Fibroblast of gingiva (primary cell): ENCODE measurements at places on chromosomes 7 and 10.

DNA sequence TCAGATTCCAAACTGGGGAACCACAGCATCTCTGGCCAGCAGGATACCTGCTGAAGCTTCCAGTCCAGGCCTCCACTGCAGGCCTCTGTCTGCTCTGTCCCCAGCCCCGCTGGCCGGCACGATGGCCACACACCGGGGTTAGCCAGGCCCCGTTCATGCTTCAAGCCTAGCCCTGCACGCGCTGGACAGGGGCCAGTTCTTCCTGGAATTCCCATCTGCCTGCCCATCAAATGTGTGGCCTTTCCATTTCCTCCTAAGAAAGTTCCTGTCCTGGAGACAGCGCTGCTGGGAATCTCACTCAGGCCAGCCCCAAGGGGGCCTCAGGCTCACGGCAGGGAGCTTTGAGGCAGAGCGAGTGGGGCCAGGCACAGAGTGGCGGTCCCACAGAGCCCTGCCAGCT is 18.0 kb downstream of the SH2B2 start:
- no peak for DNase-seq

- no peak for DNase-seq
Observed at GRCh38 chr10:17816199-17816598, 7.1 kb downstream of the MRC1 start.

- DNase-seq, result no peak
Observed at GRCh38 chr7:101586906-101587677, 42.0 kb downstream of the MYL10 start.

DNA sequence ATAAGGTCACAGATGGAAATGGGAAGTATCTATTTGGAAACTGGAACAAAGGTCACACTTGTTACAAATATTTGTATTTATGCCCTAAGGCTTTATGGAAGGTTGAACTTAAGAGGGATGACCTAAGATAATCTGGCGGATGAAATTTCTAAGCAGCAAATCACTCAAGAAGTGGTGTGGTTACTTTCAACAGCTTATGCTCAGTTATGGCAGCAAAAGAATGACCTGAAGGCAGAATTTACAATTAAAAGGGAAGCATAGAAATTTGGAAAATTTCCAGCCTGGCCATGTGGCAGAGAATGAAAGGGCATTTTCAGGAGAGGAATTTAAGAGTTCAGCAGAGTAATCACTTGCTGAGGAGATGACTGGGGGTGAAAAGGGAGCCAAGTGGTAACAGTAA is 95.8 kb upstream of the TNS3 start:
- peak; percentile 64 for DNase-seq

- peak; percentile 45 for DNase-seq
Observed at GRCh38 chr7:18163091-18163490, 135.4 kb upstream of the PRPS1L1 start.

GRCh38 chr7:27547401-27547800 is 115.3 kb downstream of the HIBADH start:
- peak; percentile 71 for DNase-seq

DNA sequence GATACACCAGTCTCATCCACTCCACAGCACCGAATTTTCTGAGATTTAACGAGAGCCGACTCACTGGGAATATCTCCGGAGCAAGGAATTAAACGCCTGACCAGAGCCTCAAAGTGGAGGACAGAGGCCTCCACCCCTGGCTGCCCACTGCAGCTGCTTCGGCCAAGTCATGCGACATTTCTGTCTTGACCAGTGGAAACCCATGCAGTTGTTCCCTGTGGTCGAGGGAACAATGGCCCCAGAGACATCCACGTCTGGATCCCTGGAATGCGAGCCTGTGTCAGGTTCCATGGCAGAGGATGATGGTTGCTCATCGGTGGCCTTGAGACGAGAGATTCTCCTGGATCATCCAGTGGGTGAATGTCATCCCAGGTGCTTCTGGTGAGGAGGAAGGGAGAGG is 65.7 kb upstream of the INSIG1 start:
- no peak for DNase-seq

DNA sequence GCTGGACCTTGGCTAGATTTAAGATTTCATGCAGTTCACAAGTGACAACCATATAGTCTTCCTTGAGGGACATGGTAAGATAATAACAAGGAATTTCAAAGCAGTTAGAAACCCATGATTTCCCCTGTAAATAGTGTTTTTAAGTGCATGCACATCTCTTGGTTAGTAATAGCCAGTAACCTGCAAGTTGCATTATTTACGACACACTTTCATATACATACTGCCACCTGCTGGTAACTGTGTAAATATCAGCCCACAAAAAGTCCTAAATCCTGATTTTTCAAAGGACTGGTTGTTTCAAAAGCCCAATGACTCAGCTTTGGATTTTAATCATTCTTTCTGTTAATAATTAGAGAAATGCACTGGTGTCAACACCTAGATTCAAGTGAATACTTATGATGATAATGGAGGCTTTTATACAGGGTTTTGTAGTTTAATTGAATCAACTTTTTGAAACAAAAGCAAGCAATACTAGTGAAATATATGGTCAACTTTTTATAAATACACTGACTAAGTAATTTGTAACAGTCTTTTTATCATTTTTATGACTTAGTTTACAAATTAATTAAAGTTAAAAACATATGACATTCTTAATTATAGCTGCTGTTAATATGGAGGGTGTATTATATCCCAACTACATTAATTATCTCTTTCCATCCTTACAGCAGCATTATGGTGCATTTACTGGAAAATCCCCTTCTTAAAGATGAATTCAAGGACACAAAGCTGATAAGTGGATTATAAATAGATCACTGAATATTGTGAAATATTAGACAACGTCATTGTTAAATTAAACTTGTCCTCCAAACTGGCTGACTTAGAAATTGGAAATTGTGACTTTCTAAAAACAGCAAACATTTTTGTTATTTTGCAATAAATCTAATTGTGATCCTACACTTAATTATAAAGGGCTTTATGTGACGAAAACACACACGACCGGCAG is 367.7 kb upstream of the SEMA3D start:
- peak; percentile 73 for DNase-seq

- peak; percentile 86 for DNase-seq
Observed at GRCh38 chr10:3774814-3775695, 10.0 kb downstream of the KLF6 start.

GRCh38 chr7:113289140-113289740 is 170.9 kb upstream of the SMIM30 start:
- peak; percentile 59 for DNase-seq

DNA sequence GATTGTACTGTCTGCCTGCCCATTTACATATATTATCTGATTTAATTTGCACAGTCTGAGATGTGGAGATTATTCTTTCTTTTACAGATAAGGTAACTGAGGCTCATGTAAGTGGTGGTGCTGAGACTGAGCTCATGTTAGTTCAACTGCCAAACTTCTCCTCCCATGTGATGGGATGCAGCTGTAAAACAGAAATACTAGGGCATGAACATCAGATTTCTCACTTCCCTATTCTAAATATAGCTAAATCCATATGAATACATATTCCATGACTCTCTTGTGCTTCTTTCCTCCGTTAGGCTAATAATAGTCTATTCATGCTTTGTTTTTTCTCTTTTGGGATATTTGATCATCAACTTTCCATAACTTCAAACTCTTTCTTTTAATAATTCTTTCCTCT is 84.7 kb downstream of the PTPRZ1 start:
- DNase-seq, result no peak

DNA sequence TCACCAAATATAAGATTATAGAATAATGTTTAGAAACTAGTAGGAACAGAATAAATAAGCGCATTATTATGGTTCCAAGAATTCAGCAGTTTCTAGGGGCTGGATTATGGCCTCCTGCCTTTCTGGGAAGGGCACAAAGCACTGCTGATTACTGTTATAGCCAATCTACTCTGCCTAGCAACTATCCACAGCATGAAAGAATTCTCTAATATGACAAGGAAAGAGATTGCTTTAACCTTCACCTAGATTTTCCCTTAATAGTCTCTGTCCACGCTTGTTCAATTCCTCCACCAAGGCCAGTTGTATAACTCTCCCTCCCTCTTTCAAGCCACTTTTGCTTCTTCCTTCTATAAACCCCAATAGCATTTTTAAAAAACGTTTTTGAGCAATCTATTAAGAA is 1033.6 kb upstream of the LRRTM3 start:
- no peak for DNase-seq

GRCh38 chr10:65313406-65313805 is 1612.4 kb upstream of the LRRTM3 start:
- no peak for DNase-seq

DNA sequence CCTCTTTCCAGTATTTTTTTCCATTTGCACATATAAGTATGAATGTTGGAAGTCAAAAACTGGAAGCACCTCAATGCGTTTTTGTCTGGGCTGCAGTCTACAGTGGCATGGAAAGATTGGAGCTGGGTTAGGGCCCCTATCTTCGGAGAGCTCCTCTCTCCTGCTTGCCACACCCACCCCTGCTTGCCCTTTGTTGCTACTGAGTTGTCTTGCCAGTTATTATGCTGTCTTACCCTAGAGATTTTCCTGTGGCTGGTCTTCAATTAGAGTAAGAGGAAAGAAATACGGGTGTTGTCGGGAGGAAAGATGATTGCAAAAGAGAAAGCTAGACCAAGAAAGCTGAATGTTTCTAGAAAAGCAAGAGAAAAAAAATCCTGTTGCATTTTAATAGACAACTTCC is 228.9 kb upstream of the CELF2 start:
- peak; percentile 25 for DNase-seq

GRCh38 chr7:6423942-6424701 is 23.6 kb downstream of the DAGLB start:
- no peak for DNase-seq

DNA sequence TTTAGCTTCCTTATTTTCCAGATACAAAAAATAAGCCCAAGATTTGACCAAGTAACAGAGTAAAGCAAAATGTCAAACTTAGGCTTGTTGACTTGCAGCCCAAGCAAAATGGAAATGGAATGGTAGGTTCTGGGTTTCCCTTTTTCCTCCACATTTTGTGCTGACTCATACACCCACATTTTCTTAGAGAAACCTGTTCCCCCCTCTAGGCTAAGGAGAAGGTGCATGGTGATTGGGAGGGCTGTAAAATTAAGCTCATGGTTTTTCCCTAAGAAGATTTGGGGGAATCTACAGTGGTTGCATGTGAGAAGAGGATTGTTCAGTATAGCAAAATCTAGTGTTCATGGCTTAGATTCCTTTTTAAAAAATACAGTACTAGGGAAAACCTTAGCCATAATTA is 127.4 kb downstream of the ARL4A start:
- no peak for DNase-seq

DNA sequence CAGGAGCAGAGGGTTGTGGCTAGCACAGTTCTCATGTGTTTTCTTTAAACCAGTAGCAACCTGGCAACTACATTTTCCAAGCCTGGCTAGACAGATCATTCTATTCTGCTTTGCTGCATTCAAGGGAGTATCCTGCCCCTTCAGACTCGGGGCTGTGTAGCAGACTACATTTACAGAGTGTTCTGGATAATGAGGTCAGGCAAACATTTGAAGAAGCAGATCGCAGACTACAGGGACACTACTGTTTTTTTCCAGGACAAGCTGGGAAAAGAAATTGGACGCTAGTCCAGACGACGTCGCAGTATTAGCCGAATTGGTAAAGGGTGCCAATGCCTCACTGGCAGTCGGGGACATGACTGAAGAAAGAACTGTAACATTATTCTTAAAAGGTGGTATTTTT is 61.0 kb upstream of the PAPSS2 start:
- no peak for DNase-seq

DNA sequence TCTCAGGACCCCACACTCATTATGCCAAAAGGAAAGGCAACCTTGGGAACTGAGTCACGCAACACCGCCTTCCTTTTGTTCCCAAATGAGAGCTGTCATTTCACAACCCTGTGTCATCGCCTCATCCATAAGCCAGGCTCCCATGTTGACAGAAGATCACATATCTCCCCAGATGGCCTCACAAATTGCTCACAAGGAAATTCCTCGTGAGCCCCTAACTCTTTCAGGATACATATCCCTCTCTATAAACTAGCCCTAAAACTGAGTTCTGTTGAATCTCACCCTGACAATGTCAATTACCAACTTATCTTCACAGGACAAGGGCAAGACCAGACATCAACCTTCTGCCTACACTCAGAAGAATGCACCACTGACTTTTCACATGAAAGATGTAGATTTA is 22.6 kb downstream of the CCDC3 start:
- DNase-seq, result no peak

DNA sequence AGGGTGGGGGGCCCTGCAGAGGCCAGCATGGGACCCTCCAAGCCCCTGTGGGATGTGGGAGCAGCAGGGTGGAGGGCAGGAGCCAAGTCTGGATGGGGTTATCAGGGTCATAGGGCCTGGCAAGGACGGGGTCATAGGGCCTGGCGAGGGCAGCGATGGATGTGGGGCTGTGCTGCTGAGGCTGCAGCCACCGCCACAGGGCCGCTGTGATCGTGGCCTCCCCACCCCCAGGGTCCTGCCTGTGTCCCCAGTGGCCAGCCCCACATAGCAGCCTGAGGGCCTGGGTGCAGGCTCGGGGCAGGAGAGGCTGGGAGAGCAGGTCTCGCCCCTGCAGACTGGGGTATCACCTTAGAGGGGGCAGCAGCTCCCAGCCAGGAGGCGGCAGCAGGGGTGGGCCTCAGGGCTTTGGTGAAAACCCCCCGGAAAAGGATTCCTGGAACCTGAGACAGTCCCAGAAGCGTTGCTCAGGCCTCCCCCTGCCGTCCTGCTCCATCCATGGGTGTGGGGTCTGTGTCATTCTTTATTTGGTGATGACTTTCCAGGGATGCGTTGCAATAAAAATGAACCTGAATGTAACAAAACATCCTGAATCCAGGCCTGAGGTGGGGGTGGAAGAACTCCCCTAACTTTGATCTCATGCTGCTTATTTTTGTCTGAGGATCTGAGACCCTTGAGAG is 107.3 kb upstream of the SHH start:
- DNase-seq, result no peak

DNA sequence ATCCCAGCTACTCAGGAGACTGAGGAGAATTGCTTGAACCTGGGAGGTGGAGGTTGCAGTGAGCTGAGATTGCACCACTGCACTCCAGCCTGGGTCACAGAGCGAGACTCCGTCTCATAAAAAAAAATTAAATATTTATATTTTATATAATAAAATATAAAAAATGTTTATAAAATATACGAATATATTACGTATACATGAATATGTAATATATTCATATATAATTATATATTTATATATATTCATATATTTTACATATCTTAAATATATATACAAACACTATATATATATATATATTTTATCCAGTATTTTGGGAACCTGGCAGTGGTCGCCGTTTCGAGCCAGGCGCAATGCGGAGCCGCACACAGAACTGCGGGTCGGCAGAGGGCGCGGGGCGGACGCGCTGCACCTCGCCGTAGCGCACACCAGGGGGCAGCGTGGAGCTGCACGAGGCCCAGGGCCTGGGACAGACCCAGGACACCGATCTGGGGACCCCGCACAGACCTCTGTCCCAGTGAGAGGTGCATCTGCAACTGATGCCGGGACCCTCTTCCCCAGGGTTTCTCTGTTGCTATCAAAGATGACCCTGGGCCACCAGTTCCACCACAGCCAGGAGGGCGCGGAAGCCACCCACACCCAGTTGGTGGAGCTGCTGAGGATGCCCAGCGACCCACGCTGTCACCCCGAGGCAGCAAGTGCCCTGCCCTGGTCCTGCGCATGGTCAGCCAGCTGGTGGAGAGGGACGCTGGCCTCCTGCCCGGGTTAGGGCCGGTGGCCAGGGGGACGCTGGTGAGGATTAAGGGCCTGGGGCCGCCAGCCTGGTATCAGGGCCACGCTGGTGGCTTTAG is 22.7 kb downstream of the AP5Z1 start:
- peak; percentile 15 for DNase-seq
